ENCODE measurements at places on chromosomes 4 and X.

DNA sequence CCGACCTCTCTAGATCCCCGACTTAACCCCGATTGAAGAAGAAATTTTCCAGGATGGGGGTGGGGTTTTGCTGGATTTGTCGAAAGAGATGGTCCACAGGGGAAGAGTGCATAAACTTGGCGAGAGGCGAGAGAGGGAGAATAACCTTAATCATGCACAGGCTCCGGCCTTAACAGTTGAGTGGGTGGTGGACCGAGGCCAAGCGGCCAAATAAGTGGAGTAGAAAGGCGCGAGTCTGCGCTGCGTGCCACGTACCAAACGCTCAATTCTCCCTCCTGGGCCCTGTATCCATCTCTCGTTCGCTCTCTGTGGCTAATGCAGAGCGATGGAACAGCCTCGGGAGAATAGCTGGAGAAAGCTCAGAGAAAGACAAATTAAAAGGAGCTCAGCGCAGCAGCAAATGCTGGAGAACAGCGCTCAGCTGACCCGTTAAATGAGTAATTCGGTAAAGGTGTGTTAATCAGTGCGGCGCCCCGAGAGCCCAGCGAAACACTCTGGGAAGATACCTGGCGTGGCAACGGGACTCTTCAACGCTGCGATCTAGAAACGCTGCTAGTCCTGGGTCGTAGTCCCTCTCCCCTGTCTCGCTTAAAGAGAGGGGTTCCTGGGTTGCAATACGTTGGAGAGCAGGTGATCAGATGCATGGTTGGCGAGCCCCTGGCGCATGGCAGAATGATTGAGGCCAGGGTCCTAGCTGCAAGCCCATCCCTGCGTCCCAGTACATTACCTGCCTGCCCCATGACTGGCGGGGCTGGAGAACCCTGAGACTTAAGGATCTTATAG lies 887 bp upstream of the IL1RAPL2 start:
- DNase-seq = no peak

- no peak for DNase-seq
These were observed 28.3 kb upstream of the BTC start for GRCh38 chr4:74822603-74823002.

DNA sequence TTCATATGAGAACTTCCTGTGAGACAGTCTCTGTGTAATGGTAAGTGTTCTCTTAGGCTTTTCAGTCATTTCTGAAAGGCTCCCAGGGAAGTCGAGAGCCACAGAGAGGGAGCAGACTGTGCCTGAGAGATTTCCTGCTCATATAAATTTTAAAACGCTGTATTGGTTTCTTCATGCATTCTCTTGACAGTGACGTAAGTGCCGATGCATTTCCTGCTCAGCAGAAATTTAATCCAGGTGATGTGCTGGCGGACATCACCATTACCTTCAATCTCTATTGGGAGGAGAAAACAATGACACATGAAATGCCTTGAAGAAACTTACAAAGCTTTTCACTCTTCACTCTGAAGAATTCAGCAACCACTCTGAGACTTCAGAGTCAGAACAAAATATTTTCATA lies 383.6 kb downstream of the BMPR1B start:
- peak; percentile 43 for DNase-seq

DNA sequence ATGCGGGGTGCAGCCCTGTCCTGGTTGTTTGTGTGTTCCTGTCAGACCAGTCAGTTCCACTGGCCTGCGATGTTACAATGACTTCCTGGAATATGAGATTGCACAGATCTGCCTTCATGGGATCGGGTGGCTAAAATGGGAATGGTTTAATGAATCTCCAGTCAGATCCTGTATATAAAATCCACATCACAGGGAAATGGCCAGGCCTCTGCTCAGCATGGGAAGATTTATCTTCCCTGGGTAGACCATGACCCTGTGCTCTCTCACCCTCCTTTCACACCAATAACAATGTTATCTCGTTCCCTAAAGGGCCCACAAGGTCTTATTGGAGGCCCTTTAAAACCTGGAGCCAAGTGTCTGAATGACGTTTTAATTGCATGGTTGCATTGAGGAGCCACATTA lies 307.4 kb downstream of the RAB28 start:
- no peak for DNase-seq

DNA sequence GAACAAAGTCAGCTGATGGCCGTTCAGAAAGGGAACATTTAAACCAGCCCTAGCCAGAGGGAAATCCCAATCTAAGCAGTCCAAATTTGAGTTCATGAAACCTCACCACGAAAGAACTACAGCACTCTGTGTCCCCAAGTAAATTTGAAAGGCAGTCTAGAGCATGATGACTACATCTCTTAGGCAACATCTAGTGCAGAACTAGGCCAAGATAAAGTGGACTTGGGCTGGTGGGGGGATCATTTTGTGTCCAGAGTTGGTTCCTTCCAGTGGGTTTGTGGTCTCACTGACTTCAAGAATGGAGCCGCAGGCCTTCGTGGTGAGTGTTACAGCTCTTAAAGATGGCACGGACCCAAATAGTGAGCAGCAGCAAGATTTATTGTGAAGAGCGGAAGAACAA lies 64.9 kb downstream of the KLHL4 start:
- DNase-seq = no peak

- peak; percentile 33 for DNase-seq
These were observed 287.7 kb downstream of the STIM2 start for GRCh38 chr4:27148211-27148895.

DNA sequence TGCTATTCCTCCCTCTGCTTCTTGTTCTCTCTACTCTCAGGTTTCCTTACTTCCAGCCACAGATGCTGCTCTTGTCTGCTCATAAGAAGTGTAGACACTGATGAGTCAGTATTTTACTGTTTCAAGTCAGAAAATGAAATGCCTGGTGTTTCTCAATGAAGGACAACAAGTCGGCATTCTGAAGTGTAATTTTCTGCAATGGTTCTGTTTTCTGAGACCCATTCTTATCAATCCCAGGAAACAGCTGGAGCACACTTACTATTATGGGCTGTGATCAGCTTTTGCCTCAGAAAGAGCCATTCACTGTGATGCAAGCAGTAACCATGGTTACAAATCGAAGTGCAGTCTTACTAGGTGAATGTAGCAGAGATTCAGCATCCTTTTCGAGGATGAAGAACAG lies 42.0 kb downstream of the SLC4A4 start:
- peak; percentile 33 for DNase-seq

- DNase-seq = no peak
These were observed 188.4 kb upstream of the ANK2 start for GRCh38 chr4:112860830-112861690.

DNA sequence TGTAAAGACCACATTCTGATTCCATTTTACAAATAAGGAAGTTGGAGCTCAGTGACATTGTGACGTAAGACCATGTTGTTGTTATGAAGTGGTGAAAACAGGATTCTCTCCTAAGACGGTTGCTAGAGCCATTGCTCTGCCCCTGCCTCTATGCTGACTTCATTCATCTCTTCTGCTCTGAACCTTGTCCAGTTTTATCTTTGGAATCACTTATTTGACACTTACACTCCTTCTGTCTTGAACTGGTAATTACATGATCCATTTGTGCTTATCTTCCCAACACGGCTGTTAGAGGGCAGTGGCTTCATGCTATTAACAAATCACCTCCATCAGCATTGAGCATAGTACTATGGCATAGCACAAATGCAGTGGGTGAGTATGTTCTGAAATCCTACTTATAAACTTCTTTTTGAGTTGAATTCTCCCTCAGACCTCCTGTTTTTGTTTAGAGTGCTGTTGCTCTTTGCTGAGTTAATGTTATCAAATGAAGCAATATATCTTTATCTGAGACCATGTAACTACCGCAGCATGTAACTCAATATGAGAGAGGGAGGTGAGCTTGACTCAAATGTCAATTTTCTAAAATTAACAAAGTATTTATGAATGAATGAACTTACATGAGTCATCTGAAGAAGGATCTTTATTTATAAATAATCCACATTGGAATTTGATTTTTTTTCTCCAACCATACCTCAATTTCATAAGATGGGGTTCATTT lies 177.8 kb downstream of the RASL11B start:
- DNase-seq = no peak

GRCh38 chrX:27555514-27555913 lies 34.6 kb upstream of the DCAF8L2 start:
- DNase-seq = peak; percentile 1

DNA sequence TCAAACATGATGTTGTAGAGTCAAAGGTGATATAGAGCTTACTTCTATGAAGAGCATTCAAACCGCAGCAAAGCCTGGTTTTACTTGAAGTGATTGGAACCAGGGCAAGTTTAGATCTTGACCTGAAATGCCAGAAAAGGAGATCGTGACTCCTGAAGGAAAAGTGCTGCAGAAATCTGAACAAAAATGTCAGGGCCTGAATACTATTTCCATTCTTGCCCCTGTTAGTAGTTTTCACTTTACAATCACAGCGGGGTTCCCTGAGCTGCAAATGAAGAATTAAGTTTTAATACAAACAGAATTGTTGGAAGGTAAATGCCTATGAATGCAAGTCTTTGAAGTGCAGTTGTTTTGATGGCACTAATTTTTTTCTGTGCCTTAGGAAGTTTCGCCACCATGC lies 4.1 kb downstream of the SLIT2 start:
- DNase-seq = no peak

DNA sequence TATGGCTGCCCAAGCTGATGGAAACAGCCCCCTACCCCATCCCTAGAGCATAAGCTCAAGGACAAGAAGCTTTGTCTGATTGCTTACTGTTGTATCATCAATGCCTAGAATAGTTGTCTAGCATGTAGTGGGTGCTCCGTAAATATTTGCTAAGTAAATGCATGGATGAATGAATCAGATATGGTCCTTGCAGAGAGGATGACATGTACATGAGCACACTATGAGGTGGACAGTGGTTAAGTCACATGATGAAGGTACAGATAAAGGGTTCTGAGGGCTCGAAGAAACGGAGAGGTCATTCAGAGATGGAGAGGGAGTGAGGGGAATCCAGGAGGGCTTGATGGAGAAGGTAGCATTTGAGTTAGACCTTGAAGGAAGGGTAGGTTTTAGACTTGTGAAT lies 214.2 kb downstream of the RBMX2 start:
- no peak for DNase-seq

GRCh38 chrX:50099331-50099730 lies 101.5 kb downstream of the AKAP4 start:
- peak; percentile 19 for DNase-seq

DNA sequence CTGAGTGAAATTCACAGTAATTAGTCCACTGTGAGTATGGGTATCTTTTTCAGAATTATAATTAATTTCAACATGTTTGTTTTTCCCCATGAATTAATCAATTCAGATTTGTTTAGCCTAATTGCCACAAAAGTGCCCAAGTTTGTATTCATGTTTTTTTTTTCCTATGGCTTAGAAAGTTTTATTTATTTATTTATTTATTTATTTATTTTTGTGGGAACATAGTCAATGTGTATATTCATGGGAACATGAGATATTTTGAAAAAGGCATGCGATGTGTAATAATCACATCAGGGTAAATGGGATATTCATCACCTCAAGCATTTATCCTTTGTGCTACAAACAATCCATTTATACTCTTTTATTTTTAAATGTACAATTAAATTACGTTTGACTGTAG lies 475.3 kb downstream of the ADGRL3 start:
- DNase-seq = no peak

GRCh38 chr4:38055566-38055965 lies 95.4 kb downstream of the PTTG2 start:
- DNase-seq = no peak

DNA sequence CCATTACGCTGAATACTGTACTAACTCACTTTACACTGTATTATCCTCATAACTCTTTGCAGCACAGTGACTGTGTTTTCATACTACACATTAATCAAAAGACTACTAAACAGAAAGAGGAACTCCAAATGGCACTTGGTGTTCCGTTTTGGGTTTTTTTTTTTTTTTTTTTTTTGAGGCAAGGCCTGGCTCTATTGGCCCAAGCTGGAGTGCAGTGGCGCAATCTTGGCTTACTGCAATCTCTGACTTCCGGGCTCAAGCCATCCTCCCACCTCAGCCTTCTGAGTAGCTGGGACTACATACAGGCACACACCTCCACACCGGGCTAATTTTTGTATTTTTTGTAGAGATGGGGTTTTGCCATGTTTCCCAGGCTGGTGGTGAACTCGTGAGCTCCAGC lies 10.7 kb downstream of the KLHL8 start:
- DNase-seq = peak; percentile 22

- DNase-seq = peak; percentile 14
These were observed 416.6 kb downstream of the IQCM start for GRCh38 chr4:149398993-149399392.

- DNase-seq = peak; percentile 90
These were observed 99.3 kb upstream of the EGFL6 start for GRCh38 chrX:13469963-13470684.

DNA sequence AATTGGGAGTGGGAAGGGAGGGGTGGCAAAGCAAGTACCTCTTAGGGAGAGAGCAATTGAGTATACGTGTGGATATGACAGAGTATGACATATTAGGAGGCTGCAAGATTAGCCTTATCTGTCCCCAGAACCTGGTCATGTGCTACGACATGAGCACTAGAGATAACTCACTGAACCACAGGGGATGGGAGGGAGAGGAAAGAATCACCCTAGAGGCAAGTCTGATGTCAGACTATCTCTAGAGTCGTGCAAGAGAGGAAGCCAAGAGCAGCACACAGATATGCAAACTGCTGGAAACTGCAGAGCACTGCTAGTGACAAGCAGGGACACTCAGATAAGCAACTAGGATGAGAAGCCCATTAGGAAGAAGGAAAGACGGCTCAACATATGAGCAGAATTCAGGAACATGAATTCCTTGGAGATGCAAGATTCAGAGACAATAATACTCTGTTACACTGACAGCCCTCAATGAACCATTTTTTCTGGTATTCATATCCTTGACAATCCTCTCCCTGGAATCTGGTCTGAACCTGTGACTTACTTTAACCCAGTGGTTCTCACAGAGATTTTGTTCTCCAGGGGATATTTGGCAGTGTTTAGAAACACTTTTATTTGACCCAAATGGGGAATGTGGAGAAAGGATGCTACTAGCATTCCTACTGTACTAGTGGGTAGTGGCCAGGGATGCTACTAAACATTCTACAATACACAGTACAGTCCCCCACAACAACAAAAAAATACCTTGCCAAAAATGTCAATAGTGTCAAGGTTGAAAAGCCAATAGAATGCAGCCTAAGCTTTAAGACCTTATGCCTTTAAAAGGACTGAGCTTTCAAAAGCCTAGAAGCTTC lies 84.0 kb upstream of the BMP2K start:
- DNase-seq = peak; percentile 4

- peak; percentile 33 for DNase-seq
These were observed 27.8 kb downstream of the CD99L2 start for GRCh38 chrX:150870487-150871340.

- DNase-seq = no peak
These were observed 191.4 kb downstream of the SPRY1 start for GRCh38 chr4:123587983-123588494.

DNA sequence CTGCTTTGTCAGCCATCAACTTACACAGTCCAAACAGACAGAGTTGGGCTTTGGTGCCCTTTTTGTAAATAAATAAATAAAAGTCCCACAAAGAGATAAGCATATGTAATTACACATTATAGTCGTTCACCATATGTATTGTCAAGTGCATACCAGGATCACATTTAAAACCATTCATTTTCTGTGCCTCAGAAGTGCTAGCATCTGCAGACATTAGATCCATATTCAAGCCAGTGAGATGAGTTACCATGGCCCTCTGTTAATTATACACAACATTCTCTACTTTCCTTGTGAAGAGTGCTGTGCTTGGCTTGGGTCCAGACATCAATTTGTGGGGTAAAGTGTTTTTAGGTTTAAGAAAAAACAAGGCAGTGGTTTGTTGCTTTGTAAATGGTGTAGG lies 76.8 kb downstream of the ENOX2 start:
- DNase-seq = no peak

All from fibroblast of mammary gland (primary cell).